CD4-positive, alpha-beta T cell treated with Interleukin-15 for 4 hours (primary cell): ENCODE measurements at places on chromosomes 16 and 17.
A peak's percentile ranks its signal among the peaks of the same experiment; 100 is the strongest.

DNA sequence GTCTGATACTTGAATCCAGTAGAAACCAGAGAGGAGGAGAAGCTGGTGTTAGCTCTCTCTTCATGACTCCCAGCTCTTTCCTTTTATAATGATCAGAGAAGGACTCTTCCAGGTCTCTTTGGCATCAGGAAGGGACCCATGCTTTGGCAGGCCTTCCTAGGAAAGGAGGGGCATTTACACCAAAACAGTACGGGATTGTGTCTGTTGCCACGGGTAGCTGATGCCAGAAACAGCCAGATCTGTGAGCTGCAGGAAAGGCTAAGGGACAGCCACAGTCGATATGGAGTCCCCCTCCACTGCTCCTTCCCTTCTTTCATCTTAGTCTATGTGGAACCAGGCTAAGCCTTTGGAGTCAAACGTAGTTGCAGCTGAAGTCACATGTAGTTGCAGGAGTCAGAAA lies 9.3 kb downstream of the CEP295NL start:
- no peak for DNase-seq

DNA sequence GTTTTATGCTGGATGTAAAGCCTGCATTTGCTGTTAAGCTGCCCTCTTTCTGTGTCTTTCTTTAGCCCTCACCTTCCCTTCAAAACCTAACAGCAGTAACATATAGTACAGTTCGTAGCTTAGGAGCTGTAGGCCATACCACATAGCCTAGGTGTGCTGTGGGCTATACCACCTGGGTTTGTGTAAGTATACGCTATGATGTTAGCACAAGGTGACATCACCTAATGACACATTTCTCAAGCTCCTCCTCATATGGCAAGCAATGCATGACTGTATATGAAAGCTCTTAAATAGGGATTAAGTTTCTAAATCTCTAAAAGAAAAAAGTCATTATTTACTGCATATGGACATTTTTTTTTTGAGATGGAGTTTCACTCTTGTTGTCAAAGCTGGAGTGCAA lies 57.8 kb upstream of the TMEM97 start:
- no peak for DNase-seq

DNA sequence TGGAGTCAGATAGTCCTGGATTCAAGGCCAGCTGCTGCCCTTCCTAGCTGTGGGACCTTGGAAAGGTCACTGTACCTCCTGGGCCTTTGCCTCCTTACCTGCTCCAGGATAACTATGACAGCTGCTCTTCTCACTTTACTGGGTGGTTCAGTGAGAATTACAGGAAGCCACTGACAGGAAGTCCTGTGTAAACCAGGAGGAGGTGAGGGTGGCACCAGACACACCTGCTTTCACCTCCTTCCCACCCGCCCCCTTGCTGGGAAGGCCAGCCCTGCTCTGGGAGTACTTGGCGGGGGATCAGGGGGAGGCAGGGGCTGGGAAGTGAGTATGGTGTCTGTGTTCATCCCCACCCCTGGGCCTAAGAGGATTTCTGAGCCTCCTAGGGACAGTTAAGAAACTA lies 42.6 kb downstream of the CPNE2 start:
- peak; percentile 51 for DNase-seq

DNA sequence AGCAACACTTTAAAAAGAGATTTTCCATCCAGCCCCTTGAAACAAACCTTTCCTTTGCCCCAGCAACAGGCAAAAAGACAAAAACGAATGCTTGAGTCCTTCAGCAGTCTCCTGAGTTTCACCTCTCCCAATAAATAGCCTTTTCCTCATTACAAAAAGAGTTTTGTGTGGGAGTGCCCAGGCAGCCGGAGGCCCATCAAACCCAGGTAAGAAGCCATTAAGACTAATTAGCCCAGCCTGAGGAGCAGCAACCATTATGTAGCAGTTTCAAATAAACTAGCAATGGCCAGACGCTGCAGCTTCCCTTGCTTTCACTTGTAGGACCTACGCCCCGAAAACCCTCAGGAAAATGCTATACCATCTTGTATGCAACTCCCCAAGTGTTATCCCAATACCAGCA lies 15.6 kb downstream of the GAS7 start:
- DNase-seq, result no peak

DNA sequence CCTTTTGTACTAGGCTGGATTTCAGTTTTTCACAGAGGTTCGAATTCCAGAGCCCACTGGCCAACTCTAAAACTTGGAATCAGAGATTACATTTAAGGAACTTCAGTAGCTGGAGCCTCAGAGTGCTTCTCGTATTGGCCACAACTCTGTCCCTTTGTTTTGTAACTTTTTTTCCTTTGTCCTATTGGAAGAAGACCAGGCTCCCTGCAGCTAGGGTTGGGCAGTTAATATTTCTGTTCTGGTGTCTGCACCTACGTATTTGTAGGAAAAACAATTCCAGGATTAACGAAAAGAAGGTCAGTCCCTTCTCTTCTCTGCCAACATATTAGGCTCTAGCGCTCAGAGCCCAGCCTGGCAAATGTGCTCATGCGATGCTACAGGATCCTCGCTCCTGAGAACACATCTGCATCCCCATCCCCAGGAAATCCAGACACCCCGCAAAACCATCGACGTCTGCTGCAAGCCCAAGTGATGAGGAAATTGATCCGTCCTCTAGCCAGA lies 1.9 kb downstream of the CDH11 start:
- no peak for DNase-seq

DNA sequence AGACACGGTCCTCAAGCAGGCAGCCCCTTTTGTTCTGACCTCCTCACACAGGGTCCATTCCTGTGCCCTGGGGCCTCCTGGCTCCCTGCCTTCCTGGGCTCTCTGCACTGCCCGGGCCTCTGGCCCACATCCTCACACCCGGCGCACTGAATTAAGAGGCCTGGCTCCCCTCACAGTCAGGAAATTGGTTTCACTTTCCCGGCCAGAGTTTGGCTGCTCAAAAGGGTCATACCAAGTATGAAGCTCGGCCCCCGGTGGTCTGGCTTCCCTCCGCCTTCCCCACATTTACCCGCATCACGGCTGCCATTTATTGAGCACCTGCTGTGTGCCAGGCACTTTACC lies 220.0 kb downstream of the NTN1 start:
- DNase-seq, result no peak

- DNase-seq, result no peak
Measured at GRCh38 chr16:12170103-12171040, 193.8 kb downstream of the SNX29 start.

GRCh38 chr16:26701243-26701886 lies 365.4 kb upstream of the C16orf82 start:
- no peak for DNase-seq

GRCh38 chr17:30600830-30601494 lies 123.8 kb downstream of the GOSR1 start:
- peak; percentile 7 for DNase-seq

DNA sequence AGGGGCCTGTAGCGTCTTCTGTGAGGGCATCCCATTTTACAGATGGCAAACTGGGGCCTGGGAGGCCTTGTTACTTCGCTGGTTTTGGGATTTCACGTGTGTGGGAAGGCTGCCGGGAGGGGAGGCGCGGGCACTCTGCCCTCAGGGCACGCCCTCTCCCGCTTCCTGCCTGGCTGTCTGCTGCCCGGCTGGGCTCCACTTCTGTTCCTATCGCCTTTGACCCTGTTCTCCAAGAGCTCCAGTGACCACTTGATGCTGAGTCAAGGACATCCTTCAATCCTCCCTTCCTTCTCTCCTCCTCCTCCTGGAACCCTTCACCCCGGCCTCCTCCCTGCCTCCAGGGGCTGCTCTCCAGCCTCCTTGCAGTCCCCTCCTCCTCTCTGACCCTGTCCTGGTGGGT lies 16.0 kb downstream of the SPNS3 start:
- no peak for DNase-seq

- DNase-seq, result no peak
Measured at GRCh38 chr17:78838574-78839005, 2.0 kb downstream of the USP36 start.

GRCh38 chr16:29900102-29900887 lies at the start of gene ASPHD1:
TSS of gene ASPHD1 (plus strand) at chr16:29900488. CDS start at chr16:29900972, 484 bp downstream.
- DNase-seq, result peak; percentile 74

GRCh38 chr17:37399265-37399803 lies 7.3 kb downstream of the ACACA start:
- no peak for DNase-seq

DNA sequence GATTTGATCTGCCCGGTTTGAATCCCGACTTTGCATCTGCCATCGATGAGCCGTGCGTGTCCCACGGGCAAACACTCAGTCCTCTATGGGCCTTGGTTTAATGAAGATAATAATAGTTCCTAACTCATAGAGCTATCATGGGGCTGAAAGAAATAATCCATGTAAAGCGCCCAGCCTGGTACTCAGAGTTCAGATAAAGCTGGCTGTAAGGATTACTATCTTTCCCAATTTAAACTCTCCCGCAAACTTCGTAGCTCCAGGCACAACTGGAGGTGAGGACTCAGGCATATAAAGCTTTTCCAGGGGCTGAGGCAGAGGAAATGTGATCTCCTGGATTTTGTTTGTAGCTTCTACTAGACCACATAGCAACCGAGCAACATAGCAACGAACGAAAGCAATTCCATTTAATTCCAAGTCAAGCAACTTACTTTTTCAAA lies 16.3 kb downstream of the ALOX15 start:
- no peak for DNase-seq

DNA sequence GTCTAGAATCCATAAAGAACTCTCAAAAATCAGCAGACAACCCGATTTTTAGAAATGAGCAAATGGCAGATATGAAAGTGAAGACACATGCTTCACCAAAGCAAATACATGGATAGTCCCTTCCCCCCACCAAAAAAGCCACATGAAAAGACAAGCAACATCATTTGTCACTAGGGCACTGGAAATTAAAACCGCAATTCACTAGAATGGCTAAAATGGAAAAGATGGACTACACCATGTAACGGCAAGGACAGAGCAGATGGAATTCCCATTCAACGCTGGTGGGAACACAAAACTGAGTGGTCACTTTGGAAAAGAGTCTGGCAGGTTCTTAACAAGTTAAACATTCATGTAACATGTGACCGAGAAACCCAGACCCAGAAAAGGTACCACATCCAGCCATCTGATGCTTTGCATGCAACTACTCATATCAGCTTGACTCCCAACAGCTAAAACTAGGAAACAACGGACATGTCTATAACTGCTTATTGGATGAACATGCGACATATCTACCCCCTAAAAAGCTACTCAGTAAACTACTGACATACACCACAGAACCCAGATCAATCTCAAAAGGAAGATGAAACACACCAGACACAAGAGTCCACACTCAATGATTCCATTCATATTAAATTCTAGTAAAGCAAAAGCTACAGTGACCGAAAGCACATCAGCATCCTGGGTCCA lies 132.6 kb downstream of the ZNF778 start:
- DNase-seq, result no peak

DNA sequence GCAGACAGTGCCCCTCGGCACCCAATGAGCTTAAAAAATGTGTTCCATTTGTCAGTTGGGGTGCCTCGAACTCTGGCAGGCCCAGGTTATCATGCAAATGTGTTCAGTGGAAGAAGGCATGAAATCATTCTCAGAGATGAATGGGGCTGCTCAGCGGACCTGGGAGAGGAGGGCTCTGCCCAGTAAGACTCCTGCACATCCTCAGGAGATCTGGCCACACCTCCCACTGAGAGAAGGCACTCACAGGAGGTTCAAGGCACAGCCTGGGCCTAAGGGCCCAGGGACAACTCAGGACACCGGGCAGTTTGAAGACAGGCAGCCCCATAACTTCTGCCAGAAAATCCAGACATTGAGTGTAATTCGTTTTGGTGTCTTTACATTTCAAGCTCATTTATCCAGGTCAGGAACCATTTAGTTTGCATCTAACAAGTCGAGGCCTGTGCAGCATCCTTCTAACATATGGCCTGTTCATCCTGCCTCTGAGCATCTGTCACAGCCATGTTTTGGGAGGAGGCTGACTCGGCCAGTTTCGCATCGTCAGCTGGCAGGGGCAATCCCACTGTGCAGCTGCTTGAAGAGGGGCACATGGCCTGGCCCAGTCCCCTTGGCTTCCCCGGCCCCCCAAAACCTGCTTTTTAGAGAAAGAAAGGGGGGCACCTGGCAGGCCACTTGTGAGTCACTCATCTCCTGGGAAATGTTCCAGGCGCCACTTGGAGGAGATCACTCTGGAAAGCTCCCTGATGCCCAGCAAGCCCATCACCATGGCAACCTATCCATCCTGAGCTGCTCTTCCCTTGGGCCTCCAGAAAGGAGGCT lies 31.2 kb upstream of the BCAR1 start:
- DNase-seq, result no peak

DNA sequence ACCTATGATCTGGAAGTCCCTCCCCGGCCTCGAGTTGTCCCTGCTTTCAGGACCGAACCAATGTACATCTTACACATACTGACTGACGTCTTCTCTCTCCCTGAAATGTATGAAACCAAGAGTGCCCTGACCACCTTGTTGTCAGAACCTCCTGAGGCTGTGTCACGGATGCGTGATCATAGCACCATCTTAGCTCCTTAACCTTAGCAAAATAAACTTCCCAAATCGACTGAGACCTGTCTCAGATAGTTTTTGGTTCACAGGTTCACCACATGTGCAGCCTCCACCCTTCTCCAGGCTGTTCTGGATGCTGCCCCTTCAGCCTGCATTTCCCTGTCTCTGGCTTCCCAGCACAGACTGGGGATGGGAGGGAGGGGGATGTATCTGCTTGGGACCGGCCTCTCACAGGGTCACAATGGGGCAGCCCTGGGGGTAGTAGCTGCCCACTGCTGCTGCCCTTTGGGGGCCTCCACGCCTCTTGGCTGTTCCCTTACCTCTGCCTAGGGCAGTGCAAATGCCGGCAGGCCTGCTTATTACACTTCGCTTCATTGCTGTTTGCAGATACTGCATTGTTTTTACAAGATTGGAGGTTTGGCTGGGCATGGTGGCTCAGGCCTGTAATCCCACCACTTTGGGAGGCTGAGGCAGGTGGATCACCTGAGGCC lies 69.8 kb downstream of the NT5M start:
- no peak for DNase-seq

GRCh38 chr17:65604070-65604469 lies 42.6 kb upstream of the AXIN2 start:
- no peak for DNase-seq

- no peak for DNase-seq
Measured at GRCh38 chr16:79329166-79329521, 271.4 kb downstream of the MAF start.

GRCh38 chr17:14826358-14826757 lies 438.8 kb downstream of the PMP22 start:
- DNase-seq, result no peak

DNA sequence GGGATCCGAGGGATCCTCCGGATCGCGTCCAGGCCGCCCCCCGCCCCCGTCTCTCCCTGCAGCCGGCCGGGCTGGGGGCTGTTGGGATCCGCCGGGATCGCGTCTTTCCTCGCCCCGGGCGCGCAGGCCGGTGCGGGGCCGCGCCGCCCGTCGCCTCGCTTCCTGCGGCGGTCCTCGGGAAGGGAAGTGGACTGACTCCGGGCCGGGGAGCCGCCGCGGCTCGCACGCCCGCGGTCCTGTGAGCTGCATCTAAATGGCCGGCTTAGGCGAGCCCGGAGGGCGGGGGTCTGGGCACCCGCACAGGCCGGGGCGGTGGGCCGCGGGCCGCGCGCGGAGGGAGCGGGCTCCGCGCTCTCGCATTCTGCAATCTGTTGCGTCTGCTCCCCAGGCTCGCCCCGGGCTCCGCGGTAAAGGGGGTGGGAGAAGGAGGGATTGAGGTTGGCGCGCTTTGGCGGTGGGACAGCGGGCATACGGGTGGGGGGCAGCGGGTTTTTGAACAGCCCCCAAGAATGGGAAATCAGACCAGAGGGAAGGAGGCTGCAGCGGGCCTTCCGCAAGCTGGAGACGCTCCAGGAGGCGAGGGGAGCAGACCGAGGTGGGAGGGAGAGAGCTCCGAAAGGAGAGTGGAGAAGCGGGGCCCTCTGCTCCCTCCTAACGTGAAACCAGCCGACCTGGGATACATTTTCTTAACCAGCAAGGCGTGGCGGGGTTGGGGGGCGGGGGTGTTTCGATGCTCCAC lies 2.2 kb downstream of the TMEM132E start:
- no peak for DNase-seq
